Activated naive CD4-positive, alpha-beta T cell (primary cell): ENCODE measurements at places on chromosomes 1 and 21.

GRCh38 chr1:186984959-186985358, 156.2 kb downstream of the PLA2G4A start:
- DNase-seq: no peak

GRCh38 chr1:225911191-225912130, 12.6 kb downstream of the PYCR2 start:
- peak; percentile 56 for DNase-seq

DNA sequence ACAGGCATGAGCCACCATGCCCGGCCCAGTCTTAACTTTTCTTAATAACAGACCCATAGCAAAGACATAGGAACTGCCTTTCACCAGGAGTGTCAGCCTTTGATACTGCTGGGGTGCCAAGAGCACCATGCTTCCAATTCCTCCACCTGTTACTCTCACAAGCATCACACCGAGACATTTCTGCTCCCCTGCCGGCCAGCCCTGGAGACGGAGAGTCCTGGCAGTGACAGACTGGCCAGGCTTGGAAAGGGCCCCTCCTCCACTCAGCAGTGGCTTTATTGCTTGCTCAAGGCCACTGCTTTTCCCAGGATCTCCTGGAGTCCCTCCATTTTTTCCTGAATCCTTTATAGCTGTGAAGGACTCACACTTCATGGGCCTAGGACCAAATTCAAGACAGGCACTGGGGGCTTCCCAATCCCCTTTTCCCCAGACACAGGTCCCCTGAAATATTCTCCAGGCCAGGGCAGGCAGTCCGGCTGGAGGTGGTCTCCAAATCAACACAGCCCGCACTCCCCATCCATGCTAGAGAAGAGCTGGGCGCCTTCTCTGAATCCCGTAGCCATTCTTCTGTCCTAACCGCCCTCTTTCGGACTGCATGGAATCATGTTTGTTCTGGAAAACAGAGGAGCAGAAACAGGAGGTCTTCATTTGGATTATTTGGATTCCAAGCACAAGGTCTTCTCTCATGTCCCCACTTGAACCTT, 25.5 kb upstream of the PTPRF start:
- no peak for DNase-seq

DNA sequence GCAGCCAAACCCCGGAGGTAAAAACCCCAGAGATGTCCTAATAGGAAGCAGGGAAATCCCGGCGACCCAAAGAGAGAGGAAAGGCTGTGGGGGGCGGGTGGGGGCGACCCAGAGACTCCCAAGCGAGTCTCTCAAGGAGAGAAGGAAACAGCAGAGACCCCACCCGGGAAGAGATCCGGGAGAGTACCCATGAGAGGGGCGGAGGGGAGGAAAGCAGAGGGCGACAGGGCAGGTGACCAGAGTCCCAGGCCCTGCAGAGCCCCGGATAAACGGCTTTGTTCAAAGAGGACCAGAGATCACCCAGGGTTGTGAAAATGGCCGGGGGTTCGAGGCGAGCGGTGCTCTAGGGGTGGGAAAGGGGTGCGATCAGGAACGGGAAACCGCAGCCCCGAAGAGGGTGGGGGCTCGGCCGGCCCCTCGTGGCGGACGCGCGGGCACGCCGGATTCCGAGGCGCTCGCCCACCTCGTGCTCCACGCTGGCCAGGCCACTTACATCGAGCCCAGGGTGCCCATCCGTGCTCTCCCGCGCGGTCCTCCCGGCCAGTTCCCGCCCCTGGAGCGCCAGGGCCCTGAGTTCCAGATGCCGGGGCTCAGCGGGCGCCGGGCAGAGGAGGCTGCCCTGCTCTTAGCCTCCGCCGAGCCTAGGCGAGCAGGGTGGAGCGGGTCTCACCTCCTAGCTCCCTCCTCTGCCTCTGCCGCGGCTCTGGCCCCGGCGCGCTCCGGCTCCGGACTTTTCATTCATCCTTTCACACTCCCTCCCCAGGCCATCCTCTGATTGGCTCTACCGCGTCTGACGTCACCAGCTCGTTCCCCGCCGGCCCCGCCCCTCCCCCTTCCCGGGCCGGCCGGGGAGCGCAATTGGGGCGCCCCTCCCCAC, 52.3 kb downstream of the RHBG start:
- DNase-seq: peak; percentile 20

- no peak for DNase-seq
These were observed 29.6 kb downstream of the NHLH2 start for GRCh38 chr1:115811140-115811828.

DNA sequence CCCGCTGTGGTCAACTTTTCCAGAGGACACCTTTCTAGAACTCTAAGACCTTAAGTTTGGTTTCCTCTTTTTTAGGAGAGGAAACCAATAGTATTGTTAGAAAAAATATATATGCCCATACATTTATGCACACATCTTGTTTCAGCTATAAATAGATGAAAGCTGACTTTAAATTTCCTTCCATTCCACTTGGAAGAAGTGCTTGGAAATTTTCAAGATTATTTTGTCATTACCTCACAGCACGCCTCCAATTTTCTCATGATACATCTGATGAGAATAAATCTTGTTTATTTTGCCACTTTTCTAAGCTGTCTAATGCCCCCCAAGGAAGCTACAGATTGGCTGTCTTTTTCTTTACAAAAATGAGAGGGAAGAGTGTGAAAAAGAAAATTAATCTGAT, 65.8 kb downstream of the NIBAN1 start:
- DNase-seq: no peak

DNA sequence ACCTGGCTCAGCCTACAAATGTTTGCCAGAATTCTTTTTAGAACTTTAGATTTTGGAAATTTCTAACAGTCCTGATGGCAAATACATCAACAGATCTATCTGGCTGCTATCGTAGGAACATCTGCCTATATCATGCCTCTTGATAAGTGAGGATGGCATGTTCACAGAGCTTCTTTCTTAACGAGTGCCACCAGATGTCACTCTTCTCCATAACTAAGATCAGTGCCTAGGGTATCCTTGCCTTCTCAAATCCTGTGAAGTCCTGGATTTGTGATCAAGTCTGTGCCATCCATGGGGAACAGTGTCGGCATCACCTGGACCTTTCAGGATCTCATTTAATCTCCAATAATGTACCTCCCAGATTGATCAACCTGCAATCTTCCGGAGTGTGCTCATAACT, 36.5 kb upstream of the CD5L start:
- no peak for DNase-seq

DNA sequence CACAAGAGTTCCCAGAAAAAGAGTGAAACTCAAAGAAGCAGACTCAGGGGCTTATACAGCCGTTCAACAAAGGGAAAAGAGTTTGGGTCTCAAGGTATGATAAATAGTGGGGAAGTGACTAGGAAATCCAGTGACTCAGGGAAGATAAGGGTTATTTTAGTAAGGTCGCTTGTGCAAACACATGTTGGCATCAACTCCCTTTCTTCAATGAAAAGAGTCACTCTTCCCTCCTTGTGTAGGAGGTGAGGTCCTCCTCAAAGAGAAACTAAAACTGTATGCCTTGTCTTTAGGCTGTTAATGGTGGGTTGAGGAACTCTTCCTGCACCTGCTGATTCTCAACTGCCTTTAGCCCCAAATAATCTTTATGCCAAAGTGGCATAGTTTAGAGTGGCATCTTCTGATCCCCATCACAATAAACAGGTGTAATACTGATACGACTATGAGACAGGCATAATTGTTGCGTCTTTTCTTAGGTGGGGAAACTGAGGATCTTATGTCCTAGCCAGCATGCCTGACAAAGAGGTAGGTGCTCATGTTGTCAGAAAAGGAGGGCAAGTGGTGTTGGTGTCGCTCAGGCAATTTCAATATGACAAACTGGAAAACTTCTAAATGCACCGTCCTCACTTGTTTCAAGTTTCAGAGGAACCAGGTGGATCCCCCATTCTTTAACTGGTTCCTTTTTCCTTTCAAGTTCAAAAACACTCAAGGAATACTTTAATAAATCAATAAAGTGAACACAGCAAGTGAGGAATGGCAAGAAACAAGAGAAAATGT, 294.1 kb upstream of the RUNX1 start:
- DNase-seq: no peak

DNA sequence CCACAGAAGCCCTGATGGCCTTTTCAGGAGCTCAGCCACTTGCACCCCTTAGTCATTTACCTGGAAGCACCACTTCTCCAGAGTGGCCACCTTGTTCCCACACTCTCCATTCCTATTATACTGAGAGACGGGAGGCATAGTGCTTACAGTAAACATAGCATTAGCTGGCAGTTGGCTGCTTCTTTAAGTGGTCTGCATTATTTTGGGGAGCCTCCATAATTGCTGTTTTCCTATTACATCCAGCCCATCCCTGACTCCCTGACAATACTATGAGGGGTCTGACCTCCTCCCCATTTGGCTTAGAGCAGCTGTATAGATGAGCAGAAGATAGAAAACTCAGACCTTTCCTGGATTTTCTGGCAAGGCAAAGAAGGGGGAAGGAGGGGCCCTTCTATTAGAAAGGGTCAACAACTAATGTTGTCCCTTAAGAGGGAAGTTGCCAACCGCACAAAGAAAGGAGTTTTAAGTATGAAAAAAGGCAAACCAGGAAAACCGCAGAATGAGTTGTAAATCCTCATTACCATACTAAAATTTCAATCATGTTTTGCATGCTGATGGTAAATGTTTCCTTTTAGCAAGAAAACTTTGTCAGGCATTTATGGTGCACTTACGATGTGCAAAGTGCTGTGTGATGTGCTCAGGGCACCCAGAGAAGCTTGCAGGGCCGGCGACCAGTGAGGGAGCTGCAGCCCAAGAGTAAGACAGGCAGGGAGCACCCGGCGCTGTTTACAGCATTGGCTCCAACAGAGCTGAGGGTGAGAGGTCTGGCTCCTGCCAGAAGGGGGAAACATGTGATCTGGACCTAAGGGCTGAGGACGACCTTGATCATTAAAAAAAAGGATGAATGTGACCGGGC, 167.3 kb downstream of the ZZZ3 start:
- DNase-seq: no peak

DNA sequence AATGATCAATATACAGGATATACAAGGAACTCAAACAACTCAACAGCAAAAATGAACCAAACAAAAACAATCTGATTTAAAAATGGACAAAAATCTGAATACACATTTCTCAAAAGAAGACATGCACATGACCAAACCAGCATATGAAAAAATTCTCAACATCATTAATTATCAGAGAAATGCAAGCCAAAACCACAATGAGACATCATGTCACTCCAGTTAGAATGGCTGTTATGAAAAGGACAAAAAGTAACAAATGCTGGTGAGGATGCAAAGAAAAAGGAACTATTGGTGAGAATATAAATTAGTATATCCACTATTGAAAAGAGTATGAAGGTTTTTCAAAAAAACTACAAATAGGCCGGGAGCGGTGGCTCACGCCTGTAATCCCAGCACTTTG, 42.0 kb downstream of the FCRL3 start:
- DNase-seq: no peak

DNA sequence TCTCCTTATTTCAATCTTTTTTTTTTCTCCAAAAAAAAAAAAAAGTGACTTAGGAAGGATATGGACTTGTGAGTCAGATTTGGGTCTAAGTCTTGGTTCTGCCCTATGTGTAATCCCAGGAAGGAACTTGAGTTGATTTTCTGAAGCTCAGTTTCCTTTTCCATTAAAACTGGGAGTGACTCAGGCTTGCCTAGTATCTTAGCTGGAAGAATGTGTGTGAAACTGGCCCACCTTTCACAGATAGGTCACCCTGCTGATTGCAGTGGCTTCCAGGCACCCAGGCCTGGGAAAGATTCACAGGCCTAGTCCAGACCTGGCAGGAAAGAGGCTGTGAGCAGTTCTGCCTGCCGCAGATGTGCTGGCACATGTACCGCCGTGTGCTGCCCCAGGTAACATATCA, 218.3 kb upstream of the HOOK1 start:
- DNase-seq: no peak

DNA sequence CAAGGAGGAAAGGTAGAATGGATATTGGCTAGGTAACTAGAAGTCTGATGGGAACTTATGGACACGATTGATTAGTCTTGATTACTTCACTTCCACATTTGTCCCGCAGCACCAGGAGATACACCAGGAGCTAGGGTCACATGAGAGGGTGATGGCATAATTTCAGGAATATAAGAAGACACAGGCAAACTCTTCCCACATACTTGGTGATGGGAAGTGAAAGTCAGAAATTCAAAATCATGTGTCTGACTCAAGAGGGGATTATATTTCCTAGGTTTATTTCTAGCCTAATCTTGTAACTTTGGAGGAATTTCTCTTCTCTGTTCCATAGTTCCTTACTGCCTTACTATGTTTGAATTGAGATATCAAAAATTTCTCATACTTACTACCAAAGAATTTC, 185.0 kb downstream of the PBX1 start:
- DNase-seq: no peak

DNA sequence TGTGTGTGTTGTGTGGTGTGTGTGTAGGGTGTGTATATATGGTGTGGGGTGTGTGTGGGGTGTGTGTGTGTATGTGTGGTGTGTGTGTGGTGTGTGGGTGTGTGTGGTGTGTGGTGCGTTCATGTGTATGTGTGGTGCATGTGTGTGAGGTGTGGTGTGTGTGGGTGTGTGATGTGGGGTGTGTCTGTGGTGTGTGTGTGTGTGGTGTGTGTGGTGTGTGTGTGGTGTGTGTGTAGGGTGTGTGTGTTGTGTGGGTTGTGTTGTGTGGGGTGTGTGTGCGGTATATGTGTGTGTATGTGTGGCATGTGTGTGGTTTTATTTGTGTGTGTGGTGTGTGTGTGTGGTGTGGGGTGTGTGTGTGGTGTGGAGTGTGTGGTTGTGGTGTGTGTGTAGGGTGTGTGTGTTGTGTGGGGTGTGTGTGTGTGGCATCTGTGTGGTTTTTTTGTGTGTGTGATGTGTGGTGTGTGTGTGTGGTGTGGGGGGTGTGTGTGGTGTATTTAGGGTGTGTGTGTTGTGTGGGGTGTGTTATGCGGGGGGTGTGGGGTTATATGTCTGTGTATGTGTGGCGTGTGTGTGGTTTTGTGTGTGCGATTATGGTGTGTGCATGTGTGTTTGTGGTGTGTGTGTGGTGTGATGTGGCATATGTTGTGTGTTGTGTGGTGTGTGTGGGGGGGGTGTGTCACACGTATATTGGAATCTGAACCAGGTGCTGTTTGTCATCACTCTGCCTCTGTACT, 17.1 kb upstream of the ZBTB21 start:
- no peak for DNase-seq

DNA sequence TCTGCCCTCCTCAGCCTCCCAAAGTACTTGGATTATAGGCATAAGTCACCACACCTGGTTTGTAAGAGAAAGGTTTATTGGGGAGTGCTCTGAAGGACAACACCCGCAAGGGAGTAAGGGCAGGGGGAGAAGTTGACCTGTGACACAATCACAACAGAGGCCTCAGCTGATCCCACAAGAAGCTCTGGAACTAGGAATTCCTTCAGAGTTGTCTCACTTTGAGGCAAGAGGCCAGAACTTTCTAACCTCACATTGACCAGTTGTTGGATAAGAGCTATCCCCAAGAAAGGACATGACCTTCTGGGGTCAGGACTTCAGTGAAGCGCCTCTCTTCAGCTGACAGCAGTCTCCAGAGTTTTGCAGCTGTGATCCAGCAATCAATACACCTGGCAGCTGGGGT, 27.4 kb upstream of the RC3H1 start:
- no peak for DNase-seq

DNA sequence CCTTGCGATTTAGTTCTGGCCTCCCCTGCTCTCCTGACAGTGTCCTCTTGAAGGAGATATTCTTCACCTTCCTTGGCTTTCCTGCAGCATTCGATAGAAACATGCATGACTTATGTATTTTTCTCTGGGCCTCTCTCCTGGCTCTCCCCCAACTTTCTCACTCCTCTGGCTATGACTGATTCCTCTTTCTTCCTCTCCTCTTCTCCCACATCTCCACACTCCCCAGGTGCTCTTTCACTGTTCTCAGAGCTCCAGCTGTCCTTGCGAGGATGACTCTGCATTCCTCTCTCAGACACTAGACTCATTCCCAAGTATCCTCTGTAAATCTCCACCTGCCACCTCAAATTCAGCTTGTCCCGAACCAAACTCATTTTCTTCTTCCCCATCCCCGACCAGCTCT, 18.0 kb downstream of the LRRC42 start:
- no peak for DNase-seq

GRCh38 chr1:28663871-28664470, 4.6 kb upstream of the GMEB1 start:
- no peak for DNase-seq
